Fibroblast of skin of scalp (primary cell): ENCODE measurements at places on chromosomes 4 and X.
A peak's percentile ranks its signal among the peaks of the same experiment; 100 is the strongest.

GRCh38 chrX:97229318-97229717, 345.6 kb downstream of the RPA4 start:
- no peak for DNase-seq

DNA sequence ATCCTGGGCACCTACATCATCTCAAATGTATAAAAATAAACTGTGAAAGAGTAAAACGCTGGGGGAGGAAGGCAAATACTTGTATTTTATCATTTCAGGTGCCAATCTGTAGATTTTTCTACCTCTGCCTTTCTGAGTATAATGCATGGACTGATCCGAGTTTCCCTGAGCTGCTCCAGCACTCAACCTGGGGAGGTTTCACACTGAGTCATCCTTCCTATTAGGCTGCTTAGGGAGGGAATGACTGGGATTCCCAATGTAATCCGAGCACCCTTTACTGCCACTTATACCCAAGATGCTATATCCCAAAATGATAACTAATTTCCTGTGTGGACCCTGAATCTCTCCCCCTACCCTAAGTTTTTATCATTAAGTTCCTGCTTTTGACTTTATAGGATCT, 126.6 kb downstream of the HNRNPD start:
- no peak for DNase-seq

GRCh38 chr4:3791910-3792542, 25.8 kb downstream of the ADRA2C start:
- peak; percentile 26 for DNase-seq

GRCh38 chrX:153406011-153406410, 4.9 kb upstream of the PNMA6E start:
- DNase-seq = no peak

DNA sequence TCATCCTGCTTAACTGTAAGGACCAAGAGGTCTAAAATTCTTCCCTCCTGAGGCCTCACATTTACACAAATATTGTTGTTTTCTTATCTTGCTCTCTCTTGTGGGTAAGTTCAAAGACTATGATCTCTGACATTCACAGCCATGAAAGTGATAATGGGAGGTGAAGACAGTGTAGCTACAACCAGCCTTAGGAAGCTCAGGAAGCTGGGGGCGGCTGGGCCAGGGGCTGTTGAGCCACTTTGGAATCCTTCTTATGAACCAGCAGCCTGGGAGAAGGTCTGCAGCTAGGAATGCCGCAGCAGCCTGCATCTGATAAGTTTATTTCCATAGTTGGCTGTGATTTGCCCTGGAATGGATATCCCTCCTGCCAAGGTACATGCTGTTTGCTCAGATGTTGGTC, 316.2 kb downstream of the STIM2 start:
- DNase-seq = no peak

GRCh38 chrX:124333862-124334261, 1.4 kb downstream of the TEX13D start:
- no peak for DNase-seq

DNA sequence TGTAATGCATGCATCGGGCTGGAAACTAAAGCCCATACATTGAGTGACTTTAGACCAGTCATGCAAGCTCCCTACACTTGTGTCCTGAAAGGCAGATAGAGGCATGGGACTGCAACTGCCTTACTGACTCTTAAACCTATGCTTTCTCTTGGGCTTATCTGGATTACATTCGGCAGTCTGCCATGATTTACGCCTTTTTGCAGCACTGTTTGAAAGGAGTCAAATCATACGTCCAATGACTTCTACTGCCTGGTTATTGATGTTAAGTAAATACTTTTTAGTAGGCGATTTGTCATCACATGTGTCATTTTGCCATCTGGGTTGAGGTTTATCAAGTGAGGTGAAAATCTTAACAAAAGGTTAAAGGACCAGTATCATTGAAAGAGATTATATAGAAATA, 31.5 kb downstream of the SORBS2 start:
- no peak for DNase-seq

DNA sequence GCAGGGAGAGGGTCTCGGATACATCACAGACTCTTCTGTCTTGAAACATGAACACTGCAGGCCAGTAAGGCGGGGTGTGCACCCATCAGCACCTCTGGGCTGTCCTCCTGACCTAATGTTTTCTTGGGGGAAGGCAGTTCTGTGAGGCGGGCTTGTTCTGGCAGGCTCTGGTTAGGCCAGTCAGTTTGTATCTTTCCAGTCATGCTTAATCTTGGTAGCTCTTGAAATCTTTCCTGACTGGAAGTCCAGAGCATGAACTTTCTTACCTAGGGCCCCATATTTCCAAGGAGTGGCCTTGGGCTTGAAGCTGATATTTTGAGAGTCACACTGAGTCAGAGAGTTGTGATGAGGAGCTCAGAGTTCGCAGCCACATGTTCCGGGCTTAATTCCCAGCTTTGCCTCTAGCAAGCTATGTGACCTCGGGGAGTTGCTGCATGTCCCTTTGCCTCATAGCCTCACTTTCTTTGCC, 54.2 kb upstream of the RASSF6 start:
- no peak for DNase-seq
